Heart left ventricle (tissue), 16 donors: ENCODE measurements at places on chromosomes 1 and 21.

DNA sequence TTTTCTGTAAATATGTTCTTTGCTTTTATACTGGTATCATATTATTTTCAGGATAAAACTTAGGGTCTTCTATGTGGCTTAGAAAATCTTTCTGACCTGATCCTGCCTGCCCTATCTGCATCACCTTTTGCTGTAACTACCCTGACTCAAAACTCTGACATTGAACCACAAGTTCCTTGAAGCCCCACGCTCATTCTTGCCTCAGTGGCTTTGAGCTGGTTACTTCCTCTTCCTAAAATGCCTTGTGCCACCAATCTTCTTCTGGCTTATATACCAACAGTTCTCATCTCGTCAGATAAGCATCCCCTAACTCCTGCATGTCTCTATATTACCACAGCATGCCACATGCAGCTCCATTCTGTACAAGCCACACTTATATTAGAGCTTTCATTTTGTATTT is 84.5 kb upstream of the LRRC7 start:
- no peak for DNase-seq

DNA sequence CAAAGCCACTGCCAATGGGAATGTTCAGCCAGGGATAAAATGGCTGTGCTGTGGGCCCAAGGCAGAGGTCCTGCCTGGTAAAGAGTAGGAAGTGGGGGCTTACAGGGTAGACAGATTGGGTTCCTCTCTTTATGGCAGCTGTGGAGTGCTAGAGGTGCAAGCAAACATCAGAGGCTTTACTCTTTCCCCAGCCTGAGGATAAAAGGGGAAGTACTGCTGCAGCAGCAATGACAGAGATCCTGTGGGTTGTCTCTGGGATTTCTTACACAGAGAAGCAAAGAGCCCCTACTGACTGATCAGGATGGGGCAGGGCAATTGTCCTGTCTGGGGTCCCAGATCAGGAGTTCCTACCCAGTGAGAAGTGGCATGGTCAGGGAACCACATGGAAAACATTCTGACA is 54.2 kb downstream of the DRAM2 start:
- no peak for DNase-seq

DNA sequence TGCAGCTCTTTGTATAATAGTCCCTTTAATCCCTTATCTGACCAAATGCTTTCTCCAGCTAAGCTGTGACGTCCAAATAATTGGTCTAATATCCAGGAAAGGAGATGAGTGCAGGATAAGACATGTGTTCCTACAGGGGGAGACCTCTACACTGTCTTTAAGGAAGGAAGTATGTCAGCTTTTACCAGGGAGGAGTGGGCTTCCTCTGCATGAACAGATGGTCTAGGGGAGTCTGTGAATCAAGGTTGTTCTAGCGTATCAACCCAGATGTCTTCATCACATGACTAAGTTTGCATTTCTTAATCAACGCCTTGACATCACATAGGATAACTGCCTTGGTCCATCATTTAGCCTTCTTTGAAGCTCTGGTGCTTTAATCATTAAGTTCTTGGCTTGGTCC is 528.2 kb downstream of the MRPL39 start:
- no peak for DNase-seq

DNA sequence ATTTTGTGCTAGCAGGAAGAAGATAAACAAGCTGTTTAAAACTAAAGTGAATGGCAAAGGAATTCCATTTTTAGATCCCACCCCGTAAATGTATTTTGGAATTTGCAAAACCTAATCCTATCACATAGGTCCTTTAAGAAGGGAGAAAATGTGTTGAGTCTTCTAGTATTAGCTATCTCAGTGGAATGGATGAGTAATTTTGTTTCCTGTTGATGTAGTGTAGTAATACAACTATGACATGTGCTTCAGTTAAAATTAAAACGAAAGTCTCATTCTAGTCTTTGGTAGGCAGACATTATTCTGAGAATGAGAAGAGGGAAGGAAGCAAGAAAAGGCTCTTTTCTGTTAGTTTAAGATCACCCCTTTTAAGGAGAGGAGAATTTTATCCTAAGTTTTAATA is 265.9 kb upstream of the C1orf105 start:
- no peak for DNase-seq

- DNase-seq: no peak
Observed at GRCh38 chr1:200367841-200368534, 41.8 kb downstream of the ZNF281 start.
